Activated CD8-positive, alpha-beta memory T cell treated with anti-CD3 and anti-CD28 coated beads for 24 hours (primary cell): ENCODE measurements at places on chromosomes 7 and 10.

DNA sequence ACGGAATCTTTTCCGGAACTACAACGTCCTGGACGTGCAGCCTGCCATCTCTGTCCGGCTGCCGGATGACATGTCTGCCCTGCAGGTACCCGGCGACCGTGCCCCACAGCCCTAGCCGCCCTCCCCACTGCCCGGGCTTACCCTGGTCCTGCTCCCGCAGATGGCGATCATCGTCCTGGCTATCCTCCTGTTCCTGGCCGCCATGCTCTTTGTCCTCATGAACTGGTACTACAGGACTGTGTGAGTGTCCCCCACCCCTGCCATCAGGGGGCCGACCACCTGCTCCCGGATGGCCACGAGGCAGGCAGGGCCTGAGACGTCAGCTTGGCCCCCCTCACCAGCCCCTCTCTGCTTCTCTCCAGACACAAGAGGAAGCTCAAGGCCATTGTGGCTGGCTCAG lies 38.0 kb upstream of the VSIR start:
- no peak for DNase-seq

DNA sequence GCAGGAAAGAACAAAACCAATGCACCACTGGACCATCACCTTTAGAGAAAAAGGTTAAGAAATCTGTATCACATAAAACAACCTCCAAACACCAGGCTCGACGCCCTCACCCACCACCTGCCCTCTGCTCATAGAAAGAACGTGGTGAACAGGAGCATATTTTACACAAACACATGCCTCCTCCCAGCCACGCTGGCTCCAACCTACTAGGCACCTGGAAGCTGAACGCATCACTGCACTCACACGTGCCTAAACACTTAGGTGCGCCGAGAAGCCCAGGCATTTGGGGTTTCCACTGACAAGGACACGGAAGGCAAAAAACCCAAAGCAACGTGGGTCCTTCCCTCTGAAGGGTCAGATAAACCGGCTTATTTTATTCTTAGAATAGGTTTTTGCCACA lies 56.0 kb downstream of the PTPRN2 start:
- DNase-seq: no peak

DNA sequence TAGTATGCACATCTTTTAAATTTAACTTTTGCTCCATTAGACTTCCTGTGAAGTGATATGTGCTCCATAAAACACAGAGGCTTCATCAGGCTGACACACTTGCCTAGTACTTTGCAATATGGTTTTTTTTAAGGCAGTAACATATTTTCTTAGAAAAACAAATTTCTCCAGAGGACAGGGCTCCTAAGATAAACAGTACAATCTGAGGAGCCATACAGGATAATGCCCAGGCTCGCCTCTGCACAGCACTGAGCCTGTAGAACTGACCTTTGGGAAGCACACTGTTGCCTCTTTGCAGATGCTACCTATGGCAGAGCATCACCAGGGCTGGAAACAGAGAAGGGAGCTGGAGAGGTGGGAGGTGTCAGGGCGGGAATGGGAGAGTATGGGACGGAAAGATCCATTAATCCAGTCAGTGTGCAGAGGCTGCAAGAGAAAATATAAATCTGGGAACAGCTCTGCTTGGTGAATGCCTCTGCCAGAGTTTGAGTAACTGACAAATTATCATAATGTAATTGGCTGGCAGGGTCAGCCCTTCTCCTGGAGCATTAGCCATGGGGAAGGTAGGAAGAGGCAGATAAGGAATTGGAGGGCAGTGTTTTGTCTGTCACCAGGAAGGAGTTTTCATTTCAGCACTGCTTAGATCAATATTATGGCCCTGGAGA lies 132.3 kb downstream of the CREB5 start:
- DNase-seq: no peak

DNA sequence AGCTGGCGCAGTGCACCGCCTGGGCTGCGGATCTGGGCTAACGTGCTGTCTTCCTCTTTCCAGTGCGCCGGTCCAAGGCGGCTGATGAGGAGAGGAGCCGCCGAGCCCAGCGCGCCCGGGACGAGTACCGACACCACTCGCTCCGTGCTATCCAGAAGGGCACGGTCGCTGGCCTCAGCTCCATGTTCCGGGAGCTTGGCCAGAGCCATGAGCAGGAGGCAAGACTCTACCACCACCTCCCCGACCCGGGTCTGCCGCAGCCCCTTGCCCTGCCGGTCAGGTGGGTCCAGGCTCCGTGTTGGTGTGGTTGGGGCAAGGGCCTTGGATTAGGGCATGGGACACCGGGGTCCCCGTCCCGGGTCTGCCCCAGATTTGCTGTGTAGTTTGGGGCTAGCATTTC lies 65.8 kb downstream of the SH2D4B start:
- DNase-seq: no peak

DNA sequence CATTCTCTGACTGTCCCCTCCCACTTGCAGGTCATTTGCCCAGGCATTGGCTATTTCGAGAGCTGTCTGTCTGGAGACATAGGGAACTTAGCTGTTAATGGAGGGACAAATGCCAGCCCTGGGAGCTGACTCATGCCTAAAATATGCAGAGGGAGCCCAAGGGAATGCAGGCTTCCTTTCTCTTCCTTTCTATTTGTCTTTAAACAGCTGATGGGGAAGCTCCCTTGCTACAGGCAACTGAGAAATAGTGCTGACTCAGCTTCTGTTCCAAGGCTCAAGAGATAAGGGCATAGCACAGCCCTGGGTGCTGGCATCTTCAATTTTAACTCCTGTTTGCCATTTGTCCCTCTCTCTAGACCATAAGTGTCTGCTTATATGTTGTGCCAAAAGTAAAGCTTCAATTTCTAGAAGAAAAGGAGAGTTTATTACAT lies 82.7 kb upstream of the C1GALT1 start:
- no peak for DNase-seq

GRCh38 chr7:35366167-35367155 lies 112.6 kb upstream of the TBX20 start:
- DNase-seq: no peak

- no peak for DNase-seq
These were observed 173.9 kb upstream of the SLC25A13 start for GRCh38 chr7:96495751-96496216.

DNA sequence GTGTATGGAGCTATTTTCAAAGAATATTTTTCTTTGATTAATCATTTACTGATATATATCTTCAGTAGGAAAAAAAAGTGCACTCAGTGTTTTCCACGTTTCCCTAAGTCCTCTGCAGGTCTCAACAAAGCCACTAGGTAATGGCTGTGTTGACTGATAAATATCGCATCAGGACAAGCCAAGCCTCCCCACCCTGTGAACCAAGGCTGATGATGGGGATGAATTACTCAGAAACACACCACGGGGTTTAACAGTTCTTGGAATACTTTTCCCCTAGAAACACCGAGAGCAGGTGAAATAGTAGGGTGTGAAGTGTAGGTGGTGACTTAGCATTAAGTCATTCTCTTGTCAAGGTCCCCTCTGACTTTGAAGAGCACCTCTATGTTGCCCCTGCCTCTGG lies 423.5 kb upstream of the IGFBP3 start:
- DNase-seq: no peak

- no peak for DNase-seq
These were observed 321.3 kb upstream of the GALNT17 start for GRCh38 chr7:70810558-70811139.

DNA sequence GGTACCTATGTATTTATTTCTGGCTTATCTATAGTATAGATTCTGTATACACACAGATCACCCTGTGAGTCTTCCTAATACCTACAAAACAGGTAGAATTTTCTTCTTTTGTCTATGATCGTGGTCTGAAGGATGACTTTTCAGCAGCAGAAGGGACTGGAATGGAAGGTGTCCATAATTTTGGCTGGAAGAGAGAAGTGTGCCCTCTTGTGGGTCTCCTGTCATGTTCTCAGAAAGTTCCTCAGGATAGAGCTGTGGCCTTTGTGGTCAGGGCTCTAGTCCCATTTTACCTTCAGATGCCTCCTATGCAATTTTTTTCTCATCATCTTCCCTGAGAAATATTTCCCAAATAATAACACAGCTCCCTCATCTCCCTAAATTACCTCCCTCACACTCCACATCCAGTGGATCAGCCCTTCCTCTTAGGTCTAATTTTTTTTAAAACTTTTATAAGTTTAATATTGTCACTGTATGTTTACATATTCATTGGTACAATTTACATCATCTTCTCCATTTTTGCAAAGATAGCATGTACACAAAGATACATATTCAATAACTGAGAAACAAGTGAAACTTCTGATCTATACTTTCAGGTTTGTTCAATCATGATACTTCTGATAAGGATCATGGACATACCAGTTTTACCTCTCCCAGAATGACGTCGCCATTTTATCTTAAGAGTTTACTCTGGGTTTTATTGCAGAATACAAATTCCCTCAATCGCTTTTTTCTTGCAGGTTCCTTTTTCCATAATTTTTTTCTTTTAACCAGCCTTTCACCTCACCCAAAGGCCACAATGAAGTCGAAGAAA lies 112.7 kb downstream of the REEP3 start:
- DNase-seq: no peak

DNA sequence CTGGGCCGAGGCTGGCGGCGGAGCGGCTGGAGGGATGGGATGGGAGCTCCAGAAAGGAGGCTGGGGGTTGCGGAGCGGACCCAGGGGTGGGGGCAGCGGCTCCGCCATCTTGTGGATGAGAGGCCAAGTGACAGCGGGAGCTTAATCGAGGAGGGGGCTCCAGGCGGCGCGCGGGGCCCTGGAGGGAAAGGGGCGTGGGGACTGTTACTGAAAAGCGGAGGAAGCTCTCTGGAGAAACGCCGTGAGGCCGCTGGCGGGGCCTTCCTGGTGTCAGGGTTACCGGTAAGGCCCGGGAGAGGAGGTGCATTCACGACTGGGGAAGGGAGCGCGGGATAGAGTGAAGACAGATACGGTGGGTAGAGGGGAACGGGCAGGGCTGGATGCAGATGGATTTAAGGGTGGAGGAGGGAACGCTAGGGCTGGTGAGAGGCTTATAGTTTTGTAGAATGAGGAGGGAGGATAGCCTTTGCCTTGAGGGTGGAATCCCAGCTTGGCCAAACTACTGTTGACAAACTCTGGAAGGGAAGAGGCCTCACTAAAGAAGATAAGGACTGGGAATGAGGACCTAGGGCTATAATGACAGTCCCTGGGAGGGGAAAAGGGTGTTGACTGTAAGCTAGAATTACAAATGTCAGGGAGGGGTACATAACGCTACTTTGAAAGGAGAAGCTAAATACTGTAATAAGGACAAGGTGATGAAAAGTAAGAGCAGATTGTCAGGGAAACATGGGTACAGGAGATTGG lies 535 bp downstream of the BTRC start:
- DNase-seq: no peak

- DNase-seq: no peak
These were observed 9.9 kb upstream of the NT5C3A start for GRCh38 chr7:33072471-33072870.

GRCh38 chr7:46549892-46550639 lies 629.0 kb upstream of the IGFBP3 start:
- no peak for DNase-seq

DNA sequence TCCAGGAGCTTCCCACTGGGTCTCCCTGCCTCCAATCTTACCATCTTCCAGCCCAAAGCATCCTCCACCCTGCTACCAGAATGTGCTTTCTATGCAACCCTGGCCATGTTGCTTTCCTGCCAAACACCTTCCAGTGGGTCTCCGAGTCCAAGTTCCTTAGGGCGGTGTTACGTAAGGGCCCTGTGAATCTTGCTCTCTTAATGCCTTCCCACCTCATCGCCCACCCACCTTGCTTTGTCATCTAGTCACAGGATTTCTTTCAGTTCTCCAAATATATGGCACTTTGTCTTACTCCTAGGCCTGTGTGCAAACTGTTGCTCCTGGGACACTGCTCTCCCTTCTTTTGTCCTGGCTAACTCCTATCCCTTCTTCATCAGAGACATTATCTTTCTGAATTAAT lies 344.5 kb downstream of the RPS24 start:
- DNase-seq: no peak

- DNase-seq: peak; percentile 74
These were observed 18.8 kb downstream of the ZC3HAV1L start for GRCh38 chr7:139016931-139017511.

- no peak for DNase-seq
These were observed 25.7 kb upstream of the C1GALT1 start for GRCh38 chr7:7156663-7157062.

GRCh38 chr10:110893559-110894179 lies 21.9 kb downstream of the PDCD4 start:
- no peak for DNase-seq

DNA sequence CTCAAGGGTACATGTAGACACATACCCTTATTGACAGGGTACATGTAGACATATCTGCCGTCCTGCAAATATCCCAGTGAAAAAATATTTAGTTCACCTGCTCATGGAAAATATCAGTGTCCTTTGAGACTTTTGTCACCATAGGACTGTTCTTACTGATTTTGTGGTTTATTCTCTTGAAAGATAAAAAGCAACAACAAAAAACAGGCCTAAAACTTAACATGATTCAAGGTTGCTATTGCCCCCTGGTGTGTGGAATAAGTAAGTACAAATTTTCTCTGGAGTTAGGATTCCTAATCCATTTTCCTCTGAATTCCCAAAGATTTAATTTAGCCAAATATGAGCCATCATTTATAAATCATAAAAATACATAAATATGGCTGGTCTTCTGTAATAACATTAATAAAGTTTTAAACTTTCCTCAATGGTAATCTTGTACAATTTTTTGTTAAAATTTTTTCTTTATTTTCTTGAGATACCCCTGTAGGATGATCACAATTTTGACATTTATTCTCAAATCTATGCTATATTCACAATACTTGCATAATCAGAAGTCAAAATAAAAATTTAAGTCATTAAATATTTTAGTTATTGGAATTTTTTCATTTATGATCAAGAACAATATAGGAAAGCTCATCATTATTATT lies 741.4 kb upstream of the POT1 start:
- no peak for DNase-seq

DNA sequence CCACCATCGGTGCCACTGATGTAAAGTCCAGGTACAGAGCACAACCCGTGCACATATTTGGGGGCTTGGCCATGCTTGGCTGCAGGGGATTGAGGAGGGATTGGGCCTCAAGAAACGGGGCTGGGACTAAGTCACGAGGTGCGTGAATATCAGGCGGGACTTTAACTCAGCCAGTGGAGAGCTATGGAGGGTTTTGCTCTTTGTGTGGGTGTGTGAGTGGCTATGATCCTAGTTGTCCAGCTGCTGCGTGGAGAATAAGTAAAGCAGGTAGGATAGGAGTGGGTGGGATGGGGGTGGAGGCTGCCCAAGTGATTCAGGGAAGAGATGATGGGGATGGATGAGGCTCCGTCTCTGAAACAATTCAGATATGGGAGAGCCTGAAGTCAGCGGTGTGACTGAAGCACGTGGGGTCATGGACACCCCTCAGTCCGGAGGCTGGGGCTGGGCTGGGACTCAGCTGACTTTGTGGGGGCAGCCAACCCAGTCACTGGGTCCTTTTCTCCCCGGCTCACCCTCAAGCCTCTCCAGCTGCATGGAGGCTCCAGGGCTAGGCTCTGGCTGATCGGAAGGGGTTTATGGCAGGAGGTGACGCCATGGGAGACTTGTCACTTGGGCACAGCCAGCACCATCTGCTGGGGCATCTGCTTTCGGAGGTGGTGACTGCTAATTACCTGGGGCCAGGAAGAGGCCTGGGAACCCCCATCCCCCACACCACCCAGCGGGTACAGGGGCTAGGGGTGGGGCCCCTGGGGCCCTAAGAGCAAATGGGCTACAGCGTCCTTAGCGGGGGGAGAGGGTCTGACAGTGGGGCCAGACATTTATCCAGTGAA lies 1.7 kb upstream of the LFNG start:
- no peak for DNase-seq

- DNase-seq: no peak
These were observed 188.3 kb downstream of the DGKB start for GRCh38 chr7:14714161-14714728.

- DNase-seq: no peak
These were observed 33.5 kb downstream of the HYCC1 start for GRCh38 chr7:22980422-22980821.

GRCh38 chr7:25512061-25512687 lies 283.9 kb upstream of the NPVF start:
- no peak for DNase-seq
